Progenitor cell of endocrine pancreas (in vitro differentiated cells): ENCODE measurements at places on chromosomes 4 and X. TPM values are rescaled to one million over a fixed set of nuclear protein-coding genes. Genes with fewer than 3 reads are reported as not detected.

GRCh38 chr4:101014417-101014816, 332.9 kb downstream of the PPP3CA start:
- no peak for DNase-seq

- DNase-seq = peak; percentile 9
Observed at GRCh38 chrX:151227627-151228026, 51.2 kb downstream of the GPR50 start.

DNA sequence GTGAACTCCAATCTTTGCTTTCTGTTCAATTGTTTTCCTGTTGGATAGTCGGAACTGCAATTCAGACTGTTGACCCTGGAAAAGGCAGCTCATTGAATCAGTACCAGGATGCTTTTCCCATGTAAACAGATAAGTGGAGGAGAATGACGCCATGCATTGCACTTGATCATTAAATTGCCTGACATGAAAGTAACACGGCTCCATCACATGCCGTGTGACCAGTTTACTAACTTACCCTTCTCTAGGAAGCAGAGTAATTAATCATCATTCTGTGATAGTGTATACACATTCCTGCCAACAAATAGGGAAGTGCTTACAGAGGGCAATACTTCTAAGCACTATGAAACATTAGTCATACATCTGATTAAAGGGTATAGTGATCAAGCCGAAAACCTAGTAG, 101.4 kb downstream of the PPARGC1A start:
- DNase-seq = no peak

- no peak for DNase-seq
Observed at GRCh38 chr4:55768291-55768690, 51.3 kb upstream of the EXOC1L start.

GRCh38 chr4:100721077-100721476, 203.3 kb upstream of the EMCN start:
- DNase-seq = no peak

GRCh38 chrX:18721683-18722499, 14.4 kb downstream of the PPEF1 start:
- no peak for DNase-seq

DNA sequence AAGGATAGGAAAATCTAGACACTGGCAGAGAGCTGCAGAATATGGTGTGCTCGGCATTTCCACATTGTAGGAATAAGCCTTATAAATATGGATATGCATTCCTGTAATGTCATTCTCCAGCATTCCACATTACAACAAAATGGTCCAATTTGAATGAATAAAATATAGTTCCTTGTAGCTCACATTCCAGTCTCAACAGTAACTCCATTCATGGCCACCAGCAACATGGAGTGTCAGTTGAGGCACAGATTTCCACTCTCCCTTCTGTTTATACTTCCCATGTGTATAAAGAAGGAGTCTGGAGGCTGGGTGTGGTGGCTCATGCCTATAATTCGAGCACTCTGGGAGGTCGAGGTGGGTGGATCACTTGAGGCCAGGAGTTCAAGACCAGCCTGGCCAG, 84.5 kb downstream of the AASDH start:
- DNase-seq = no peak

DNA sequence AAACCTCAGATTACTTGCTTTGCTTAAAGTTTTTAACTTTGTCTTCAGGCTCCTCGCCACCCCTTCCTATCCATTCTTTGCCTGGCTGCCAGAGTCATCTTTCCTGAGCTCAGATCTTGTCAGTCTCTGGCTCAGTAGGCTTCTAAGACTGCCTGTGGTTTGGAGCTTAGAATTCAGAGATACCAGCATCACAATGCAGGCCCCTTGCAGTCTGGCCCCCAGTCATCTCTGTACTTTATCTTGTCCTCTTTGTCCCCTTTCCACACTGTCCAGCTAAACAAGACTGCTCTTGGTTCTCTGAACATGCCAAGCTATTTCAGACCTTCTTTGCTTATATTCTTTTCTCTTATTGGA, 3.0 kb downstream of the KIAA0232 start:
- no peak for DNase-seq

DNA sequence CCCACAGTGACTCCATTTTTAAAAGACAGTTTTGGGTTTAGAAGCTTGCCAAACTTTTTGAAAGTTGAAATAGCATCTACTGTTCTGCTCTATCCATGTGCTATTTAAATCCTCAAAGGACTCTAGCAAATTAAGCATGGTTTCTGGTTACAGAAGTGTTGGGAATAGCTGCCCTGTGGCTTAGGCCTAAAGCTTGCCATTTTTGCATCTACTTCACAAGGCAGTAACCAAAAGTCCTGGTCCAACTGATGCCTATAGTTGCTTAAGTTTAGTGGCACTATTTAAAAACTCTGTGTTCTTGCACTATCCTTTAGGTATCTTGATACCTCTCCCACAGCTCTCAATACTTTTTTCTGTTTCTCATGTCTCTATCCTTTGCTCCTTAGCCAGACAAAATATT, 251.0 kb upstream of the GPC4 start:
- no peak for DNase-seq

- no peak for DNase-seq
Observed at GRCh38 chr4:54440394-54441136, 211.5 kb downstream of the PDGFRA start.

DNA sequence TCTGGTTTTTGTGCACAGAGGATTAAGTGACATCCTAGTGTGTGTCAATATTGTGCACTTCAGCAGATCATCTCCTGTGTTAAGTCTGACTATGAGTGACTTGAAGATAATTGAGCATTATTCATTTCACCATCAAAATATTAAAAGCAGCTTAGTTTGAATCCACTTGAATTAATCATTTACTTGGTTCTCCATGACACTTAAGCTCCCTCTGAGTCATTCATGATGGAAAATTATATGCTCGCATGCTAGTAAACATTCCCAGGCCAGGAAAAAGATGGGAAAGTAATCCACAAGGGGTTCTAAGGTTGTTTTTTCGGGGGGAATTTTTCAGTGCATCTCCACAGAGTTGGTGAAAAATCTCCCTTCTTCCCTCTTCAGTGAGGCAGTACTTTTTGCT, 97.2 kb upstream of the EOLA2 start:
- DNase-seq = no peak

DNA sequence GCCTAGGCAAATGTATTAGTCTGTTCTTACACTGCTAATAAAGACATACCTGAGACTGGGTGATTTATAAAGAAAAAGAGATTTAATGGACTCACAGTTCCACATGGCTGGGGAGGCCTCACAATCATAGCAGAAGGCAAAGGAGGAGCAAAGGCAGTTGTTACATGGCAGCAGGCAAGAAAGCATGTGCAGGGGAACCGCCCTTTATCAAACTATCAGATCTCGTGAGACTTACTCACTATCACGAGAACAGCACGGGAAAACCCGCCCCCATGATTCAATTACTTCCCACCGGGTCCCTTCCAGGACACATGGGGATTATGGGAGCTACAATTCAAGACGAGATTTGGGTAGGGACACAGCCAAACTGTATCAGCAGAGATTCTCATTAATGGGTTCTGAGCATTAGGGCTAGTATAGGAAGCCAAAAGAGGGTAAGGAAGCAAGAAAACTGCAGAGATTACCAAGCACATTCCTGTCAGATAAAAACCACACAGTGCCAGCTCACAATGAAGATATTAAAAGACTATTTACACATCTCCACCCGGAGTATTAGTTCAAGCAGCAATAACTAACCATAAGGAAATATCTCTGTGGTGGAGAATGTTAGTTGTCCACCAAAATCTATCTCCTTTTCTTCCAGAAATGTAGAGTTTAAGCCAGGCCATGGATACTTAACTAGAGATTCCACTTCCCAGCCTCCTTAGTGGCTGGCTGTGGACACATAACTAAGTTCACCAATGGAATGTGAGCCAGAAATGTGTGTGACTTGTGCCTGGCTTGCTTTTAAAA, 61.2 kb upstream of the HOPX start:
- DNase-seq = no peak

- DNase-seq = no peak
Observed at GRCh38 chrX:23327104-23327503, 7.5 kb upstream of the PTCHD1 start.

- no peak for DNase-seq
Observed at GRCh38 chrX:66547847-66548369, 91.0 kb downstream of the EDA2R start.

GRCh38 chr4:147761218-147761883, 29.5 kb downstream of the ARHGAP10 start:
- no peak for DNase-seq

- DNase-seq = no peak
Observed at GRCh38 chr4:68368691-68369131, 18.8 kb upstream of the YTHDC1 start.

DNA sequence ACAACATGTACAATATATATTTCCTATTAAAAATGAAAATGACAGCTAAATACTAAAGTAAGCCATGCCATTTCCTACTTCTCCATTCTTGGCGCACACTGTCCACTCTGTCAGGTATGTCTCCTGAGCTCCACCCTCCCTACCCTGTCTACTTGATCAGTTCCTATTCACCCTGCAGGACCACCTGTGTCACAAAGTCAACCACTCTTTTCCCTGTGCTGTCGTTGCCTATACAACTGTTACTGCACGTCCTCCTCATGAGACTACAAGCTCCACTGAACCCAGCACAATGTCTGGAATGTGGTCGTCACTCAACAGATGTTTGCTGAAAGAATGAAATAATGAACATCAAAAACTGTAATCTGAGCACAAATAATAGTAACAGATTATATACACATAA, 54.9 kb downstream of the SLC9A7 start:
- no peak for DNase-seq

The MAGED4B gene
- total RNA-seq = 197 and 201 TPM in 2 replicates

The F8A3 gene
- total RNA-seq = 4.6 and 5.2 TPM in 2 replicates

The F11 gene
- 0.51 and 0.53 TPM in 2 replicates for total RNA-seq

The LGI2 gene
- 17.4 and 19.8 TPM in 2 replicates for total RNA-seq

The SPRY1 gene
- total RNA-seq = 52.0 and 54.1 TPM in 2 replicates
